ENCODE measurements at places on chromosomes 5 and 9.

DNA sequence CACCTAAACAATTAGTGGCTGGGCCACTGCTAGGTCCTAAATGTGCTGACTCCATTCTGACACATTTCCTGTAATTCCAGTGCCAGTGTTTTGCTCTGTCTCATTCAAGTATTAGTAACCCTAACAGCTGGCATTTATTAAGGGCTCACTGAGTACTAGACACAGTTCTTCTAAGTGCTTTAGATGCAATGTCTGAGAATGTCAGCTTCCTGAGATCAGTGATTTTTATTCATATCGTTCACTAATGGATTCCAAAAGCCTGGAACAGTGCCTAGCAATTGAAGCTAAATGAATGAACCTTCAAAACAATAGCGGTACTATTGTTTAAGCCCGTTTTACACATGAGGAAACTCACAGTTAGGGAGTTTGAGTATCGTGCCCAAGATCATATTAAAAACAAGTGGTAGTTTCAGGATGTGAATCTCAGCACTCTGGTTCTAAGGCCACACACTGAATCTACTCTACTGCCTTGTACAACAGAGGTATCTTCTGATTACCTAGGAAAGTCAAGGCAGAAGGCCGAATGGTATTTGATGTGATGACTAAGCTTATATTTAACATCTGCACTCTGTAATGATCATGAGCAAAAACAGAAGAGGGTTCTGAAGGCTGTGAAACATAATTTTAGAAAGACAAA lies 304.0 kb downstream of the PJA2 start:
- DNase-seq = no peak

- no peak for DNase-seq
Observed at GRCh38 chr9:81611664-81612063, 77.7 kb downstream of the TLE1 start.

DNA sequence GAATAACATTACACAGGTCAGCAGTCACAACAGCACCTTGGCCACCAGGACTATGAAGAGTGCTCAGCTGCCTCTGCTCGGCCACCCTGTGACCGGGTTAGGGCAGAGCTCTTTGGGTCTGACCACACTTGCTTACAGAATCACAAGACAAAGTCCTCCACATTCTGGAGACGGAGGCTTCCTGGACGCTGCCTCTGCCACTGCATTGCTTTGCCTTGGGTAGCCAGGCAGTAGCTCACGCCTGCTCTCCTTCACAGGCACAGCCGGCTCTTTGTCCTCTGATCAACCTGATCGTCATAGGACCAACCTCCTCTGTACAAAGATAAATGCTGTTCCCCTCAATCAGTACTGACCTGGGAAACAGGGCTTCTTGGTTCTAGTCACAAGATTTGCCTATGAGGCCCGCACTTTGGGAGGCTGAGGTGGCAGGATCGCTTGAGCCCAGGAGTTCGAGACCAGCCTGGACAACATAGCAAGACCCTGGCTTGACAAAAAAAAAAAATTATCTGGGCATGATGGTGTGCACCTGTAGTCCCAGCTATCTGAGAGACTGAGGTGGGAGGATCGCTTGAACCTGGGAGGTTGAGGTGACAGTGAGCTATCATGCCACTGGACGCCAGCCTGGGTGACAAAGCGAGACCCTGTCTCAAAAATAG lies 128.4 kb upstream of the IER5L start:
- DNase-seq = no peak

GRCh38 chr5:2519153-2519552 lies 232.3 kb downstream of the IRX2 start:
- no peak for DNase-seq

- DNase-seq = no peak
Observed at GRCh38 chr5:78908173-78909061, 76.7 kb downstream of the ARSB start.

DNA sequence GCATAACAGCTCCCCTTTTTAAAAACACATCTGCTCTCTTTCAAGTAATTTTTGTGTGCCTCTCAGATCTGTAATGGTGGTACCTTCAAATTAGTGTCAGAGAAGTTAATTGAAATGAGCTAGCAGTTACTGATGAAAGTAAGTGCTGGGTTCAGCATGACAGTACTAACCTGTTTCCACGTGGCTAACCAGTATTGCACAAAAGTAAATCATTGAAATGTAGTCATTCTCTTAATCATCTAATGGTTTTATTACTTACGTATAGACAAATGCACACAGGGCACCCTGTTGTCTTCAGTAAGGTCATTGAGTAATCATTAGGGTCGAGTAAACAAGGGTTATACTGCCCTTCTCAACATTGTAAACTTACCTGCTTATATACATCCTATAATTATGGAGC lies 157.8 kb upstream of the PRR16 start:
- no peak for DNase-seq

DNA sequence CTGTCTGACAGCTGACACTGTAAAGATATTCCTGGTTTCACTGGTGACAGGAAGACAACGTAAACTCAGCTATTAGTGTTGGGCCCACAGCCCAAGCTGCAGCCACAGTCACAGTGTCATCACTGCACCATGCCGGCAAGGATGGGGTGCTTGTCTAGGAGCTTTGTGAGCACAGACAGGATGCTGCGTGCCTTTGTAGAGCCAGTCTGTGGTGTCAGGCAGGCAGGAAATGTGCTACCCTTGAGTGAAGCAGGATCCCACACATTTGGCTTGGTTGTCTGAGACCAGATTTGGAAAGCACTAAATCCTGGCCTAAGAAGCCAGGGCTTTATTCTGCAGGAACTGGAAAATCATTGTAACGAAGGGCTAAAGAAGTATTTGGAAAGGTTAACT lies 121.6 kb upstream of the ADAMTS16 start:
- DNase-seq = no peak

Data from stimulated activated naive CD8-positive, alpha-beta T cell treated with anti-CD3 and anti-CD28 coated beads, Interleukin-15, amount 100 ng/mL, for 72 hours (primary cell).